ENCODE measurements at places on chromosomes 1 and 21.

DNA sequence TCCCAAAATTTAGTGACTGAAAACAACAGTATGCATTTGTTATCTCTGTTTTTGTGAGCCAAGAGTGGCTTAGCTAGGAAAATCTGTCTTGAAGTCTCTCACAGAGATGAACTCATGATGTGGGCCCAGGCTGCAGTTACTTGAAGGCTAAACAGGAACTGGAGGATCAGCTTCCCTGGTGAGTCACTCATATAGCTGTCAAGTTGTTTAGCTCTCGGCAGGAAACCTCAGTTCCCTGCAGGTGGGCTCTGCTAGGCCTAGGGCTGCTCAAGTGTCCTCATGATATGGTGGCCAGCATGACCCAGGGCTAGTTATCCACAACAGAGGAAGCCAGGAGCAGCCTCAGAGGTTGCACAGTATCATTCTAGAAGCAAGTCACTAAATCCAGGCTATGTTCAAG is 30.2 kb upstream of the DDX59 start:
- peak; percentile 47 for DNase-seq

GRCh38 chr1:66330722-66331141 is 203.2 kb upstream of the SGIP1 start:
- DNase-seq: no peak

DNA sequence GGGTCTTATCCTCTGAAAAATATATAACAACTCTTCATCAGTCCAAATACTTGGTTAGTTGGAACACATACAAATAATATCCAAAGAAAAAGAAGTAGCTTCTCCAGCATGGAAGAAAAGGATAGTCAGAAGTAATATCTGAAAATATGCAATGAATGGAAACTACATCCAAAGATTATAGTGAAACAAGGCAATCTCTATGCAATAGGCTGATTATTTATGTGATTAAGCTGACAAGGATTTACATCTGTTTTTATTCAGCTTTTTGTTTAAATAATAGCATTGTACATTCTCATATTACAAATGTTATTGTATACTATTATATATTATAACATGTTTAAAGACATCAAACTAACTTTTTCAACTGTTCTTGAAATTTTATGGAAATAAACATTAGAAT is 15.3 kb upstream of the TGFBR3 start:
- no peak for DNase-seq

- DNase-seq: peak; percentile 93
Measured at GRCh38 chr1:168297019-168297730, 16.5 kb downstream of the TBX19 start.

DNA sequence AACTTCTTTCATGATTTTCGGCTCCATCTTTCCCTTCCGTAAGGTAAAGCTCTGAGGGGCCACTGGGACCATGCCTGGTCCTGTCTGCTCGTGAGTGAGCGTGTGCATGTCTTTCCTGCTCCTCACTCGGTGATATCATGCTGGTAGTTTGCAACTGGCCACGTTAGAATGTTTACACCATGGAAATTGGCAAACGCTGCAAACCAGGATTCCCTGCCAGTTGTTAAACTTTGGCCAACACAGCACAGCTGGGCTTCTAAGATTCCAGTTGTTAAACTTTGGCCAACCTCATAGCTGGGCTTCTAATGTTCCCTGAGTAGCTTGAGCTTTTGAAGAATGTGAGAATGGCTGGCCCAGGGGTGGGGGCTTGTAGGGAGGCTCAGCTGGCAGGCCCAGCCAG is 68.0 kb upstream of the ACTL8 start:
- no peak for DNase-seq

GRCh38 chr21:46063227-46063626 is 34.7 kb upstream of the COL6A2 start:
- no peak for DNase-seq

DNA sequence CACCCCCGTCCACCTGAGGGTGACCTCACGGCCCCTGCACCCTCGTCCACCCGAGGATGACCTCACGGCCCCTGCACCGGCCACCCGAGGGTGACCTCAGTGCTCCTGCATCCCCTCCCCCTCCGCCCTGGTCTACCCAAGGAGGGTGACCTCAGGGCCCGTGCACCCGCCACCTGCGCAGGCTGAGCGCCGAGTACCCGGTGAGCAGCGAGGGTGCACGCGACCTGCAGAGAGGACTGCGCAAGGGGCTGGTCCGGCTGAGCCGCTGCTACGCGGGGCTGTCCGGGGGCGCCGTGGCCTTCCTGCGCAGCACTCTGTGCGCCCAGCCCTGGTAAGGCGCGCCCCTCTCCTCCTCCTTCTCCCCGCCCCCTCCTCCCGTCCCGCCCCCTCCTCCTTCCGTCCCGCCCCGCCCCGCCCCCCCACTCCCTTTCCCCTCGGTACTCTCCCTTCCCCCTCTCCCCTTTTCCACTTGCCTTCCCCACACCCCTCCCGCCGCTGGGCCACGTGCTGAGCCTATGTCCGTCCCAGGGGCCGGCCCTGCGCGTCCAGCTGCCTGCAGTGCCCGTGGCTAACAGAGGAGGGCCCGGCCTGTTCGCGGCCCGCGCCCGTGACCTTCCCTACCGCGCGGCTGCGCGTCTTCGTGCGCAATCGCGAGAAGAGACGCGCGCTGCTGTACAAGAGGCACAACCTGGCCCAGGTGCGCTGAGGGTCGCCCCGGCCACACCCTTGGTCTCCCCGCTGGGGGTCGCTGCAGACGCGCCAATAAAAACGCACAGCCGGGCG is 28.4 kb downstream of the TRIM11 start:
- DNase-seq: peak; percentile 93

GRCh38 chr1:21909286-21909759 is 27.8 kb downstream of the HSPG2 start:
- no peak for DNase-seq

DNA sequence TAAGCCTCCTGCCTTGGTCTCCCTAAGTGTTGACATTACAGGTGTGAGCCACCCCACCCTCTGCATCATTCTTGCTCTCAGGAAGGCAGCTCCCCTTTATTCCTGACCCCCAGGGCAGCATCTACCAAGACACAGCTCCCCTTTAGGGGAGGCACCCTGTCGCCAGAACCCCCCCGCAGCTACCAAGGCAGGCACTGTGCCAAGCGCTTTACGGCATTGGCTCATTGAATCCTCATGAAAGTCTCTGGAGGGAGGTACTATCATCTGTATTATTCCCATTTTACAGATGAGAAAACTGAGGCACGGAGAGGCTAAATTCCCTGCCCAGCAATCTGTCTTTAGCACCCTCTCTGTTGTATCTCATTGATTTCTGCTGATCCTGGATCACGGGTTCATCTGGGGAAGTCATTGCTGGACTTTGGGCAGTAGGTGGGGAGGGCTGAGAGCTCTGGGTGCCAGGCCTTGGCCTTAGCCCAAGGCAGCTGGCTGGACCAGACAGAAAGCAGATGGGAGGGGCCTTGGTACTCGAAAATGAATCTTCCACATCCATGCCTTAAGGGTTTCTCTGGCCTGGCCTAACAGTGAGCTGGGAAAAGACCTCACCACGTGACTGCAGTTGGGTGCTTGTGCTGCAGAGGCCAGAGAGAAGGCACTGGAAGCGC is 5.9 kb downstream of the PLOD1 start:
- no peak for DNase-seq

DNA sequence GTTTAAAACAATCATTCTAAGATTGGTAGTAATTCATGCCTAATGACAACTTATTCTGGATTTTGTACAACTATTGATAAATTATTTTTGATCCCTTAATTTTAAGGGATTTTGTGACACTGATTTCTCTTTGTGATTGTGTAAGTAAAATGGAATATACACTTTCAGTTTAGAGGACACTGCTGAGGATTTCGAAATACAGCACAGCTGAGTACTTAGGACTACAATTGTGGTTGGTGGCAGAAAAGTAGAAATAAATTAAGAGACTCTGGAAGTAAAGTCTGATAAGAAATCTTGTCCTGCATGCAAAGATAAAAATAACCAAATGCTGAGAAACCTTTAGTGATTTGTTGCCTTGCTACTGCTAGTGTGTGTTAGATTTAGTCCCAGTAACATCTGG is 40.0 kb downstream of the TYW3 start:
- DNase-seq: peak; percentile 22

DNA sequence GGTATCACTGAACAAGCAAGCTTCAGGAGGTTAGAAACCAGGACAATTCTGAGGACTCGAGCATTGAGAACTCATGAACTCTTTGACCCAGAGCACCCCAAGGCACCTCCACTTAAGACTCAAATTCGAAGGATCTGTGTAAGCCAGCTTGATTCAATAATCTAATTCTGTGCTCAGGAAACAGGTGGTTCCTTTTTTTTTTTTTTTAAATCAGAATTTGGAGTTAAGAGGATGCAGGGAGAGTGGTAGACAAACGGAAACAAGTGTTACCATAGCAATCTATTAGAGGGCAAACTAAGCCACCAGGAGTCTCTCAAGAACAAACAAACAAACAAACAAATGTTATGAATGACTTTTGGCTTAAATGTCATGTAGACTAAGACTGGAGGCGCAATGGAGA is 53.8 kb upstream of the DPH5 start:
- DNase-seq: no peak

DNA sequence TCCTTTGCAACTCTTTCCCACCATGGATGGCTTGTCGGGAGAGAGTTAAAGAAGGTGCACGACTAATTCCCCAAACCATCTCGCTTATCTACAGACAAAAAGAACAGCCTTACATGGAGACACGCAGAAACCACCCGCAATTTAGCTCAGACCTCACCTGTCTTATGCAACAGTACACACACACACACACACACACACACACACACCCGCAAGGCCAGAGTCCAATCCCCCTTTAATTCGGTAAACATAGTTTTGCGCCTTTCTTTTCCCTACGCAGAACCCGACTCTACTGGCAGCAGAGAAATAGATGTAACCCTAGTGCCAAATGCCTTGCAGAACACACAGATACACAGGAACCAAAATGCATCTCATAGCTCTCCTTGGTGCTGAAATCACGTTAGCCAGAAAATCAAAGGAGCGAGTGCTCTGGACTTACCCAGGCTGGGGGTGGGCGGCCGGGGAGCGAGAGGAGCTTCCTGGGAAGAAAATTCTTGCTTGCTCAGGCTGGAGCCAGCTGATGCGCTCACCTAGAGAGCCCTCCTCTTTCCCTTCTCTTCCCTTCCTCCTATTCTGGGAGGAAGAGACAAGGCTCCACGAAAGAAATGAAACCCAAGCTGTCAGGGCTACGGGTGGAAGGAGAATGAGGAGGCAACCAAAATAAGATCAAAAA is 470 bp downstream of the TNR start:
- DNase-seq: peak; percentile 5

DNA sequence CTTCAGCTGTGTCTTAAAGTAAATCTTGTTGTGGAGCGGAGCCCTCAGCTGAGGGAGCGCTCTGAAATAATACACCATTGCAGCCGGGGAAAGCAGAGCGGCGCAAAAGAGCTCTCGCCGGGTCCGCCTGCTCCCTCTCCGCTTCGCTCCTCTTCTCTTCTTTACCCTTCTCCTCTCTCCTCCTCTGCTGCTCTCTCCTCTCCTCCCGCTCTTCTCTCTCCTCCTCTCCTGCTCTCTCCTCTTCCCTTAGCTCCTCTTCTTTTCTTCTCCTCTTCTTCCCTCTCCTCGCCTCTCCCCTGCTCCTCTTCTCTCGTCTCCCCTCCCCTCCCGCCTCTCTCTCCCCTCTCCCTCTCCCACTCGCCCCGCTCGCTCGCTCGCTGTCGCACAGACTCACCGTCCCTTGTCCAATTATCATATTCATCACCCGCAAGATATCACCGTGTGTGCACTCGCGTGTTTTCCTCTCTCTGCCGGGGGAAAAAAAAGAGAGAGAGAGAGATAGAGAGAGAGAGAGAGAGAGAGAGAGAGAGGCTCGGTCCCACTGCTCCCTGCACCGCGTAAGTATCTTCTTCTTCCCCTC is at the start of gene PROX1:
Gene PROX1, plus strand, starts transcription at position 47 of the 580 bp plus-strand sequence. CDS start 8,563 bp downstream, outside the sequence.
- DNase-seq: peak; percentile 92

DNA sequence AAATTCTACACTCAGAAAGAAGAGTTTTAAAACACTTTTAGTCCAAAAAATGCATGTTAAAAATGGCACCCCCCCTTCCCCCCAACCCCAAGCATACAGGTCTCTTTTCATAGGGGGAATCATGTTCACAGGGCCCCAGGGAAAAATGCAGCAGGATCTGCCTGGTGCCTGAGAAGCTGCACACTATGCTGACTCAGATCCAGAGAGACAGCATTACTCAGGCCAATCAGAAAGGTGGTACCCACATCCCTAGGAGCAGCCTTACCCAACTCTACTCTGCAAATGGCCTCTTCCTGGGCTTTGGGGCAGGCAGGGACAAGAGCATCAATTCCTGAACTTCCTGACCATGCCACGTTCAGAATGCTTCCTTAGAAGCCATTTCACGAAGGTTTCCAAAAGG is 119.0 kb downstream of the HIVEP3 start:
- DNase-seq: no peak

GRCh38 chr21:34018910-34019309 is 54.5 kb upstream of the MRPS6 start:
- peak; percentile 10 for DNase-seq

- DNase-seq: no peak
Measured at GRCh38 chr1:1619917-1620361, 4.6 kb downstream of the MIB2 start.

DNA sequence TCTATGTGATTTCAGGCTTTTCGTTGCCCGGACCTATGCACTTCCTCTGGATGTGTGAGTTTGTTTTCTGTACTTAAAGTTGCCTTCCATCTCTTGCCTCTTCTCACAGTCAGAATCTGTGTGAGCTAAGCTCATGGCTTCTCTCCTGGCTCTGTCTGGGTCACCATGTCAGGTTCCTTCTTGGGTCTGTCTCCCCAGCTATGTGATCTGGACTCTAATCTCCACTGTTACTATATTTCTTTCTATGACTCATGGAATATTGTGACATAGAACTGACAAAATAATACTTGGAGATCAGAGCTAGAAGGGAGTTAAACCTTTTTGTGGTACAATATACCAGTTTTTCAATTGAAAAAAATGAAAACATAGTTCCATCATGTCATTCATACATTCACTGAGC is 172.7 kb upstream of the FGGY start:
- DNase-seq: no peak

GRCh38 chr1:77831976-77832711 is 52.7 kb downstream of the MIGA1 start:
- DNase-seq: peak; percentile 2

DNA sequence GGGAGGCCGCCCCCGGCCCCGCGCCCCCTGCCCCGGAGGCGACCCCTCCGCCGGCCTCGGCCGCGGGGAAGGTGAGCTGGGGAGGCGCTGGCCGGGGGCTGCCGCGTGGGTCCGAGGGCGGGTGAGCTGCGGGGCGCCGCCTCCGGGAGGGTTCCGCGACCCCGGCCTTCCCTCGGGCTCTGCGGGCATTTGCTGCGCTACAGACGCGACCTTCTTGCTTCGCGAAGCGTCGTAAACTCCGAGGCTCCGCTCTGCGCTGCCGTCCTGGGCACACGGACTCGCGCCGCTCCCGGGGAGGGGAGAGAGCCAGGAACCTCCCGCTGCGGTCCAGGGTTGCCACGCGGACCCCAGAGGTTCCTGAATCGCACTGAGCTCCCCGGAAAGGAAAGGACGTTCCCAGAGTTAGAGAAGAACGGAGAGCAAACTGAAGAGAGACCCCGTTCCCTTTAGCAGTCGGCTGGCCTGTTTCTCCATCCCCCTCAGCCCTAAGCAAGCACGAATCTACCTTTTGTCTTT is 345 bp downstream of the SLX9 start:
- DNase-seq: peak; percentile 73
